ENCODE measurements at places on chromosomes 4 and X.

DNA sequence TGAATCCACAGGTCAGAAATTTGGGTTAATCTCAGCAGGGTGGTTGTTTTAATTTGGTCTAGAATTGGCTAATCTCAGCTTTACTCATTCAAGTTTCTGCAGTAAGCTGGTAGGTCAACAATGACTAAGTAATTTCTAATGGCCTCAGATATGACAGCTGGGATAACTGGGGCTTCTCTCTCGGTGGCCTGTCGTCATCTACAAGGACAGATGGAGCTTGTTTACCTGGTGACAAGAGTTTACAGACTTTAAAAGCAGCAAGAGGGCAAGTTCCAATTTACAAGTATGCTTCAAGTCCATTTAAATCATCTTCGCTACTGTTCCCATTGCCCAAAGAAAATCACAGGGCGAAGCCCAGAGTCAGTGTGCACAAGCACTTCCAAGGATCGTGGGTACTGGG lies 453.9 kb downstream of the PDHA2 start:
- DNase-seq = no peak

GRCh38 chrX:79371640-79372039 lies 4.5 kb upstream of the ITM2A start:
- DNase-seq = no peak

GRCh38 chr4:4792466-4792865 lies 67.0 kb upstream of the MSX1 start:
- no peak for DNase-seq

GRCh38 chr4:120839974-120840751 lies 82.4 kb downstream of the PRDM5 start:
- DNase-seq = no peak

DNA sequence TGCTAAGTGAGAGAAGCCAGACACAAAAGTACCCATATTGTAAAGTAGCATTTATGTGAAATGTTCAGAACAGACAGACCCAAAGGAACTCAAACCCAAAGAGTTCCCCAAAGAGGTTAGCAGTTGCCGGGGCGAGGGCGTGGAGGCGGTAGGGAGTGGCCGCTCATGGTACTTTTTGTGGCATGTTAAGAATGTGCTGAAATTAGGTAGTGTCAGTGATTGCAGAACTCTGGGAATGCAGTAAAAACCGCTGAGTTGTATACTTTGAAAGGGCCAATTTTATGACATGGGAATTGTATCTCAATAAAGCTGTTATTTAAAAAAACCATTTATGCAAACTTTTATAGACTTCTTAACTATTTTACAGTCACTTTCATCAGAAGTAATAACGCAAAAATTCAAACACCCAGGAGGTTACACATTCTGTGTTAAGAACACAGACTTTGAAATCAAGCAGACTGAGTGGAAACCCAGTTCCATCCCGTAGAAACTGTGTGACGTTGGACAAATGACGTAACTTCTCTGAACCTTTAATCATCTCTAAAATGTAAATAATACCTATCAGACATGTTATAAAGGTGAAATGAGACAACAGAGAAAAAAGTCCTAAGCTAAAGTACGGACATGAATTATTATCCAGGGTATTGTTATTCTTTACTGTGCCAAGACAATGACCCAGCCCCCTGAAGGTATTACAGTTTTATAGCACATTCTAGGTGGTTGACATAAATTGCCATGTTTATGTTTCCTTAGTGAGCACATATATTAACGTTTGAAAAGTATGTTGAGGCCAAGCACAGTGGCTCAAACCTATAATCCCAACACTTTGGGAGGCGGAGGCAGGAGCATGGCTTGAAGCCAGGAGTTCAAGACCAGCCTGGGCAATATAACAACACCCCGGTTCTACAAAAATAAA lies 19.7 kb downstream of the ZFP42 start:
- DNase-seq = no peak

- no peak for DNase-seq
These were observed 318.5 kb downstream of the ARAP2 start for GRCh38 chr4:35925806-35926205.

- DNase-seq = no peak
These were observed 11.1 kb downstream of the ZNF182 start for GRCh38 chrX:47992669-47993068.

GRCh38 chr4:23881052-23881501 lies 8.8 kb downstream of the PPARGC1A start:
- DNase-seq = no peak

- no peak for DNase-seq
These were observed 541.4 kb downstream of the ADGRL3 start for GRCh38 chr4:61741327-61742096.

DNA sequence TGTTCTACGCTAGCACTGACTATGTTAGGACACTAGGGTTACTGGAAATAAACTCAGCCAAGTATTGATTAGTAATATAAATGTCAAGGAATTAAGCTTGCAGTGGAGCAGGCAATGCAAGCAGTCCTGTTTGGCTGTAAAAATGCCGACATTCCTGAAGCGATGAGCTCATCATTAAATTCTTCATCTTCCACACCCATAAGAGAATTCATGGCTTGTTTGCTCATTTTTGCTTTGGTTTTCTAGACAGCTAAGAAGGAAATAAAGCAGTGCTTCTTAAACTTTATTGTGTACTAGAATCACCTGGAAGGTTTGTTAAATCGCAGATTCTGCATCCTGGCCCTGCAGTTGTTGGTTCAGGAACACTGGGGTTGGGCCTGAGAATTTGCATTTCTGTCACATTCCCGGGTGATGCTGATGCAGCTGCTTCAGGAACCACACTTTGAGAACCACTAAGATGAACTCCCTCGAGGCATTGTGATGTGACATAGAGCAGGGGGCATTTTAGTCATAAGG lies 17.8 kb downstream of the ANXA3 start:
- DNase-seq = no peak

- no peak for DNase-seq
These were observed 1.4 kb upstream of the CEP135 start for GRCh38 chr4:55947254-55947882.

- DNase-seq = no peak
These were observed 134.1 kb downstream of the PJA1 start for GRCh38 chrX:69031181-69031580.

DNA sequence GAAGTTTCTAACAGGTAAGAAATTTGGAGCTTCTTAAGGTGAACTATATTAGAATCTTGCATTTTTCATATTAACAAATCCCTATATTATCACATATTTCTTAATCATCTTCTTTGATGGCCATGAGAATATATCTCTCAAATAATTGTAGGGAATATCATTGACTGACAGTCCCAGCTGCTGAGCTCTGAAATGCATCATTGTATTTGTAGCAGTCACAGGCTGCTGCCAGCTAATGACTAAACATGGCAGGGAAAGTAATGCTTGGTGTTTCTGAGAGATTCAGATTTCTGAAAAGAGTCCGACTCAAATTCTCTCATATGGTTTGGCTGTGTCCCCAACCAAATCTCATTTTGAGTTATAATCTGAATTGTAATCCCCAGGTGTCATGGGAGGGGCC lies 171.9 kb downstream of the TRAM1L1 start:
- DNase-seq = no peak

DNA sequence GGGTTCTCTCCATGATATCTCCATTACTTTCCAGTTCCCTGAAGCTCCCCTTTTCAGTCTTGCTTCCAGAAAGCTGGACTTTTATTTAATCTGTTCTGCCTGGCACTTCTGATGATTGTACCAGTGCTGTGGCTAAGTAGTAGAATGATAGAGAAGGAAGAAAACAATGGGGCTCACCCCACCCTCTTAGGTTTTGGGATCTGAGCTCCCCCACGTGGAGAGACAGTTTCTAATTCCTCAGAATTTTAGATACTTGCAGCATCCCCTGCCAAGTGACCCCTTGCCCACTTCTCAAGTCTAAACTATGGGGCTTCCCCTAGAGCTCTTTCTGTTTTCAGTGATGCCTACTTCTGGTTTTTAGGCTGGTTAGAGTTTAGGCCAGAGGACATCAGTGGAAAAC lies 73.9 kb downstream of the GC start:
- DNase-seq = no peak

DNA sequence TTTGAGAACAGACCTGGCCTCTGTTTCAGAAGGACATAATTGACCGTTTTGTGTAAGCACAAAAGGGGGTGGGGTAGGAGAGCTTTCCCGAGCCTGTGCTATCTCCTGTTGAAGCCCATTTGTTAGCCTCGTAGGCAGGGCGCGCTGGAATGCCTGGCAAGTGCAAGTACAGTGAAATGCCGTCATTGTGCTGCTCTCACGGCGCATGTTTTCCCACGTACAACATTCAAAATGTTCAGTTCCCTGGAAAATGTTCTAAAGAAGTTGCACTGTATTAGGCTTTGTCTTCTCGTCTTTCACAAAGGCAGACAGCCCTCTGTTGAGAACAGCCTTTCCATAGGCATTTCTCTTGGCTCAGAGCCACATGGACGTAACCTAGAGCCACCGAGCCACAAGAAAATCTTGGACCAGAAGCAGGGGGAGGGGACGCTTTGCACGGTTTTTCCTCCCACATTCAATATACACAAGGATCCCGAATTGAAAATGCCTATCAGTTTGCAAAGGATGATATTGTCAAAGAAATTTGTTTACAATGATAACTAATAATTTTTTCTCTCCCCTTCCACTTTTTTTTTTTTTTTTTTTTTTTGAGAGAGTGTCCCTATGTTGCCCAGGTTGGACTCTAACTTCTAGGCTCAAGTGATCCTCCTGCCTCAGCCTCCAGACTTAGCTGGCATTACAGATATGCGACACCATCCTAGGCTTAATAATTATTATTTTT lies 54.6 kb upstream of the RAPGEF2 start:
- DNase-seq = no peak

DNA sequence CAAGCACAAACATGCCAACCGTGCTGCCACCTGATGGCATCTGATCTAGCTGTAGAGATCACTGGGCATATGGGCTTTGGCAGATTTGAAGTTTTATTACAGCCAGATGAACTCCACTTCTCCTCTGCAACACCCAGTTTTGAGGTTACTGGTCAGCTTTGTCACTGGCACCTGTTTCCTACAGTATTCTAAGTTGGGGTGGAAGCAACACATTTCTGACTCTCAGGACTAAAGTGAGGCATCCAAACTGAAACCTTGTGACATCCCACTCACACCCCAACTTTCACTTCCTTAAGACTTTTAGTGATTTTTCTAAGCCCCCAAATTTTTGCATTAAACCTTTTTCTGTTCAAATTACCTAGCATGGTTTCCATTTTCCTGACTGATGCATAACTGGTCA lies 115.1 kb upstream of the PCDH18 start:
- no peak for DNase-seq

GRCh38 chr4:168398589-168398988 lies 80.0 kb upstream of the DDX60 start:
- no peak for DNase-seq

DNA sequence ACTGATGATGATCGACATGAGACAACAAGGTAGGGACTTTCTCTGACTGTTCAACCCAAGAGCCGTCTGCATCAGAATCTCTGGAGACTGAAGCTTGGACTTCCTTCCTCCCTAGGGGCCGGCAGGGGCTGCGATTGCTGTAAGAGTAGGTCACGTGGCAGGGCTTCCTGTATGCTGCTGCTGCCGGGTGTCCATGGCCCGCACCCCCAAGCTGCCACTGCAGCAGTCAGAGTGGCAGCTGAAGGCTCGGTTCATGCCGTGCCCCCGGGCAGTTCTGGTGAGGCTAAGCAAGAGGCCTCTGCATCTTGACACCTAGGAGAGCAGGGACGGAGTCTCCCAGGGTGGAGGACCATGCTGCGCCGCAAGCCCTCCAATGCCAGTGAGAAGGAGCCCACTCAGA lies at the start of gene SASH3:
SASH3 (plus strand) TSS at position 203 of the 400 bp plus-strand sequence; CDS start at position 352, 149 bp downstream.
- no peak for DNase-seq

DNA sequence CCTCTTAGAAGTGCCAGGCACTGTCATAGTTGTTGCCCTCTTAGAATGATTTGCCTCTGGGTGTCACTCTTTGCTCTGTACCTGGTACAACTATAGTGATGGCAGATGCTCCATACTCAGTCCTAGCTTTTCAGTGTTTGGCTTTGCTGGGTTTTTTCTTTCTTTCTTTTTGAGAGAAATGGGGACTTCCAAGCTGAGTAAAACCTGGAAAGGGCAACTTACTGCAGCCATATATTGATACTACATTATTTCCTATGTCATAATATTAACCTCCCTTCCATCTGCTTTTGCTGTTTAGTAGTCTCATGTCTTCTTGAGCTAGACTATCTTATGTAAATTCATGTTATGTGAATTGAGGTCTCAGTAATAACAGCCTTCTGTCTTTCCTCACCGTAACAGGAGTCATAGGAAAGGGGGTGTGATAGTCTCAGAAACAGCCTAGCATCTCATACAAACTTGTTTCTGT lies 49.0 kb downstream of the NIPAL1 start:
- DNase-seq = no peak

- no peak for DNase-seq
These were observed 155.2 kb upstream of the SPIN4 start for GRCh38 chrX:63506320-63506719.

GRCh38 chr4:76028350-76028765 lies 5.1 kb upstream of the CXCL10 start:
- no peak for DNase-seq

- DNase-seq = no peak
These were observed 45.4 kb downstream of the ZCCHC13 start for GRCh38 chrX:74349387-74349786.

GRCh38 chrX:72029483-72030411 lies 102.0 kb downstream of the RTL5 start:
- DNase-seq = no peak

GRCh38 chrX:106247162-106247561 lies 79.1 kb downstream of the PWWP3B start:
- no peak for DNase-seq

DNA sequence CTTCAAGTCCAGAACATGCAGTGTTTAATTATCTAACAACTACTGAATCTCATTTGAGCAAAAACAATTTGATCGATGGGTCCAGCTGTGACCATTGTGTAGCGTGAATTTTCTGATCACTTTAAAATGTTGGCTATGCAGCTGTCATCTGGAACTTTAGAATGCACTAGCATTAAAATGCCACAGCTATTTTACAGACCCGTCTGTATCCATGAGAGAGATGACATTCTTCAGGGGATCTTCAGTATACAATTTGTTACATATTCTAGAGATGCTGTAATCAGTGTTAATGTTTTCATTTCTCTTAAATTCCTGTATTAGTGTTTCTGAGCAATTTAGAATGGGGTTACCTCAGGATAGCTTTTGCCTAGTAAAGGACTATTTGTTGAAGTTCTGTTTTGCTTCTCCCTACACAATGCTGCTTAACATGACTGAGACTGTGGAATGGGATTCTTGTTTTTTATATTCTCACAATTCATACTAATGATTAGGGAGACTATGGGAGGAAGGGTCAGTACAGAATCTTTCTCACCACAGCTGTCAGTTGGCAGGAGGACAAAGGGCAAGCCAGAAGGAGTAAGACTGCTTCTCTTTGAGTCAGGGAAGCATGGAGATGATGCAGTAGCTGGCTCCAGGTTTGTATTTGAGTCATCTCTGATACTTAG lies 13.2 kb upstream of the CTSO start:
- no peak for DNase-seq

- DNase-seq = no peak
These were observed 1060.1 kb downstream of the ADGRL3 start for GRCh38 chr4:62260254-62260653.

- DNase-seq = no peak
These were observed 1452.6 kb downstream of the PCDH7 start for GRCh38 chr4:32172761-32173160.

GRCh38 chrX:68090266-68090665 lies 343.0 kb downstream of the OPHN1 start:
- no peak for DNase-seq

- DNase-seq = no peak
These were observed 100.5 kb upstream of the SMAD1 start for GRCh38 chr4:145381163-145381562.
